IMR-90 (cell line): ENCODE measurements at places on chromosomes 1 and 21. TPM values are rescaled to one million over a fixed set of nuclear protein-coding genes. Genes with fewer than 3 reads are reported as not detected.
A peak's percentile ranks its signal among the peaks of the same experiment; 100 is the strongest.

AMY1C gene
- not detected in 2 replicates for polyA plus RNA-seq

DRAXIN gene
- 0.01 and 0.02 TPM in 2 replicates for polyA plus RNA-seq

TNFSF4 gene
- polyA plus RNA-seq, result 10.8 and 13.4 TPM in 2 replicates

CD1D gene
- polyA plus RNA-seq, result not detected in 2 replicates

TMPRSS15 gene
- not detected in 2 replicates for polyA plus RNA-seq

PTPRU gene
- polyA plus RNA-seq, result 10.7 and 10.8 TPM in 2 replicates

MSTO1 gene
- 34.1 and 38.3 TPM in 2 replicates for polyA plus RNA-seq

RRP15 gene
- 1.7 and 3.1 TPM in 2 replicates for polyA plus RNA-seq

DNA sequence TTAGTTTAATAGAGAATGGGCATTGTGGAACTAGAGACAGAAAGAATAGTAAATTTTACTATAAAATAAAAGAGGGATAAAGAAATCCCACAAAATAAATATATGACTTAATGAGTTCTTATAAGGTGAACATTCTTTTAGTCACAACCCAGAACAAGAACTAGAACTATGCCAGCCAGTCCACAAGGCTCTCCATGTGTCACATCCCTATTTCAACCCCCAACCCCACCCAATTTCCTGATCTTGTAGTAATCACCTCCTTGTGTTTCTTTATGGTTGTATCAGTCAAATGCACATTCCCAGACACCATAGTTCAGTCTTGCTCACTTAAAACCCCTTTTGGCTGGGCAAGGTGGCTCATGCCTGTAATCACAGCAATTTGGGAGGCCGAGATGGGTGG lies 662.3 kb upstream of the CAMK1G start:
- DNase-seq, result no peak

DNA sequence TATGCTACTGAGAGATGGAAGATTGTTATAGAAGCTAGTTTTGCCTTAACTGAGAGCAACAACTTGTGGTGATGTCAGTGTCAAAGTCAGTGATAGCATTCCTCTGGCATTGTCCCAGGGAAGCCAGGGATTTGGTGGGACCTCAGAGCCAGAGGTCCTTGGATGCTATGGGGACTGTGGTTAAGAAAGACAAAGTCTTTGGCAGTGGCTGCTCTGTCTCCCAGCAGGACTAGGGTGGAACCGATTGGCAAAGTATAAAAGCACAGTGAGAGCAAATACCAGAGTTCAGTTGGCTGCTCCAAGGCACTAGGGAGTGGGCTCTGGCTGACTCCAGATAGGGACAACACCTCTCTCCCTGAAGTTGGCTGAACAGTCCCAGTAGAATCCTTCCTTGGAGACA lies 104.8 kb downstream of the GDAP2 start:
- no peak for DNase-seq

- DNase-seq, result no peak
These were observed 98.5 kb downstream of the RERE start for GRCh38 chr1:8718850-8719361.

DNA sequence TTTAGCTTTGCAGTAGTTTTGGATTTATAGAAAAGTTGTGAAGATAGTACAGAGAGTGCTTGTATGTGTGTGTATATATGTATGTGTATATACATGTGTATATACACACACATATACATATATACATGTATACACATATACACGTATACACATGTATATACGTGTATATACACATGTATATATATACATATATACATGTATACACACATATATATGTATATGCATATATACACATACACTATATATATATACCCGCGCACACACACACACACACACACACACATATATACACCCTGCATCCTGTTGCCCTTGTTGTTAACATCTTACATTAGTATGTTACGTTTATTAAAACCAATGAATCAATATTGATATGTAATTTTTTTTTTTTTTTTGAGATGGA lies 24.3 kb downstream of the RPRD2 start:
- DNase-seq, result no peak

GRCh38 chr1:114107474-114108435 lies 45.9 kb downstream of the SYT6 start:
- no peak for DNase-seq

DNA sequence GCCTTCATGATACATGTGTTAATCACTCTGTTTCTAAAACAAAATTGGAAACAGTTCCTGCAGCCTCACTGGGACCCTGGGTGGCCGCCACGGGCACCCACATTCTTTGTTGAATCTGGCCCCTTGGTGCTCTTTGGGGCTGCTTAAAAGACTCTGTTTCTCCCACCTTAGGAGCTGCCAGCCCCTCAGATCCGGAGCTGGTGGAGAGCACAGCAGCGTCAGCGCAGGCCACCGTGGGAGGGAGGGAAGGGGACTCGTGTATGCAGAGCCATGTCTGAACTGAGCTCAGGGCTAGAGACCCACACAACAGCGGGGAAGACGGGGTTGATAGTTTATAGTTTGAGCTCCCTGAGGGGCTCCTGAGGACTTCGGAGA lies 121.2 kb downstream of the CNIH3 start:
- DNase-seq, result no peak

GRCh38 chr1:46718340-46718726 lies 581 bp downstream of the EFCAB14 start:
- DNase-seq, result no peak

GRCh38 chr1:21237446-21238088 lies 52.7 kb downstream of the ECE1 start:
- no peak for DNase-seq

DNA sequence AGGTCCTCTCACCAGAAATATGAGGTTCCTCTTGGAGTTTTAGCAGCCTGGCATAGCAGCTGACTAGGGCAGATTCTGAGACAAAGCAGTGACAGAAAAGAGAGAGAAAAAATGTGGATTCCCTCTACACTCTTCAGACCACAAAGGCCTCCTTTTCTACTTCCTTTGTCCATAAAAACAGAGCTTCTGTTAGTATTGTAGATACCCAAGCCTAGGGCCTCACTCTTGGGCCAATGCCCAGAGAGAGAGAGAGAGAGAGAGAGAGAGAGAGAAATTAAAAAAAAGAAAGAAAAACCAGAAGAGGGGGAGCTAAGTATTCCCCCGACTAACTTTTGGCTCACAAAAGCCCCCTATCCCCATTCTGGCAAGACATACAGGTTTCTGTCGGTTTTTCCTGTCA lies 2.4 kb upstream of the ZRANB2 start:
- no peak for DNase-seq

- no peak for DNase-seq
These were observed 268.3 kb downstream of the HHIPL2 start for GRCh38 chr1:222279591-222279990.

- no peak for DNase-seq
These were observed 118.3 kb upstream of the TMEM51 start for GRCh38 chr1:15035236-15035635.

- no peak for DNase-seq
These were observed 29.6 kb downstream of the DEGS1 start for GRCh38 chr1:224212618-224213061.

DNA sequence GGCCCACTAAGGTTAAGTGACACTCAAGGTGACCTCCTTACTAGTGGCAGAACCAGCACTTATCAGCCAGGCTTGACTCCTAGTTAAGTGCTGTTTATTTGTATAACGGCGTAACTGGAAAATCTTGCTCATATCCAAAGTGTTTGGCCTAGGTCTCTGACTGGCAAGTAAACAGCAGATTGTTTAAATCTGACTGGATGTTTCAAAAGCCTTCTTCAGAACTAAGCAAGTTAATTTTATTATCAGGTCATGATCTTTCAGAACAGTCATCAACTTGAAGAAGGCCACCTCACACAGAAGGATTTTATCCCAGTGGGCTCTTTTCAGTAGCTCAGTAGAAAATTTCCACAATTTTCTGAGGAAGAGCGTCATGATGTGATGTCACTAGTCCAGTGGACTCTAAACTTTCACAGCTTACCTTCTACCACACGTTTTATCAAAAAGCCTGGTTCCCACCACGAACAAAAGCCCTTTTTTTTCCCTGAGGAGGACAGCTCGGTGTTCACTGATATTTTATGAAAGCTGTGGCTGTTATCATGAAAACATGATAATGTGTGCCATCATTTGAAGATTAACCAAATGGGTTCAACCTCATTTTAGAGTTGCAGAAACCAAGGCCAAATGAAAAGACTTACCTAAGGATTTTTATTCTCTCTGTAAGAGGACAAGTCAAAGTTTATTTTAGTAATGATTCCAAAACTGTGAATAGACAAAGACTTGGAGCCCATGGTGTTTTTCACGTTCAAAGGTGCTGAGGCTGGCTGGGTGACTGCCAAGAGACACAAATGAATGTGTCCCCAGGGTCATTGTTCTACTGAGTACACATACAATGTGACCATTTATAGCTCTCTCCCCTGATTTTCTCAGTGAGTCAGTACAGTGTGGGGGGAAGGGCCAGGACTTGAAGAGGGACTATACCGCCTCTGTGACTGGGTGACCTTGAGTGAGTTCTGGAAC lies 9.1 kb downstream of the SGIP1 start:
- DNase-seq, result peak; percentile 95

DNA sequence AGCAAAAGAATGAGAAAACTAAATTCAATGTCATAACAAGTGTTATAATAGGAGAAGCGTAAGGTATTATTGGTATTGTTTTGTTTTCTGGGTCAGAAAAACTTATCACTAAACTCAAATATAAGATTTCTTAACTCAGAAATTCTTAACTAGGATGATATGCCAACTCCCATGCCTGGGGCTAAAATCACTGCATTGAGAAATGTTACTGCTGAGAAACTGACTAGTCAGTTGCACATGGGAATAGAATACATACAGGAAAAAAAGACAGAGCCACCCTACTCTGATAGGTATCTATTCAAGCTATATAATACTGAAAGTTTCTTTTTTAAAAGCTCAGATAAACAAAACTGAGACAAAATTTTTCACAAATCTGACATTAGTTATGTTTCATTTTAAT lies 56.3 kb downstream of the PRPF38A start:
- DNase-seq, result peak; percentile 4

DNA sequence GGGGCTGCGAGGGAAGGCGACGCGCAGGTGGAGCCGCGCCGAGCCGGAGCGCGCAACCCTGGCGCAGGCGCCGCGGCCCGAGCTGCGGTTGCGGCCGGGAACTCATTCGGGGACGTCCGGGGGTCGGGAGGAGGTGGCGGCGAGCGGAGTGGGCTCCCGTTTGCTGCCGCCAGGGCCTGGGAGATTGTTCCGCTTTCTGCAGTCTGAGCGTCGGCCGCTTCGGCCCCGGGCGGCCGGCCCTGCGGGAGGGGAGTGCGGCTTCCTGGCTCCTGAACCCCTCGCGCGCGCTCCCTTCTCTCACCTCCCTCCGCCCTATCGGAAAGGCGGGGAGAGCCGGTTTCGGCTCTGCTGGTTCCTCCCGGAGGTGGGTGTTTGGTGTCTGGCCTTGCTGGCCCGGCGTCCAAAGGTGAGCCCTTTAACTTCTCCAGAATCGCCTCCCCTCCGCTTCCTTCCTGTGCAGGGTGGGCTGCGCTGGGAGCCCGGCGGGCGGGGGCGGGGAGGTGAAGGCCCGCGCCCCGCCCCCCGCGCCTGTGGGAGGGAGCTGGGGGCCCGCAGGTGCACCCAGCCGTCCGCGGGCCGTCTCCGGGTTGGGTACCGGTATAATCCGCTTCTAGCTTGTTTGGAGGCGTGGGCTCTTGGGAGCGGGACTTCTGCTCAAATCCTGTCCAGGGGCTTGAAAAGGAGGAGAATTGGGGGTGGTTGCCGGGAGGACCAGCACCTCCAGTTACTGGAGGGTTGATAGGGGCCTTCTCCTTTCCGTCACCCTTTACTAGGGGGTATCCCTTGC lies 683 bp downstream of the LRRC8D start:
- peak; percentile 22 for DNase-seq

GRCh38 chr1:24955161-24955560 lies 25.1 kb upstream of the RUNX3 start:
- peak; percentile 83 for DNase-seq

- DNase-seq, result no peak
These were observed 18.5 kb upstream of the TBX15 start for GRCh38 chr1:119006406-119007279.

- DNase-seq, result no peak
These were observed 14.9 kb upstream of the RAB42 start for GRCh38 chr1:28577052-28577678.

- no peak for DNase-seq
These were observed 236.0 kb downstream of the DISC1 start for GRCh38 chr1:231862611-231863010.

DNA sequence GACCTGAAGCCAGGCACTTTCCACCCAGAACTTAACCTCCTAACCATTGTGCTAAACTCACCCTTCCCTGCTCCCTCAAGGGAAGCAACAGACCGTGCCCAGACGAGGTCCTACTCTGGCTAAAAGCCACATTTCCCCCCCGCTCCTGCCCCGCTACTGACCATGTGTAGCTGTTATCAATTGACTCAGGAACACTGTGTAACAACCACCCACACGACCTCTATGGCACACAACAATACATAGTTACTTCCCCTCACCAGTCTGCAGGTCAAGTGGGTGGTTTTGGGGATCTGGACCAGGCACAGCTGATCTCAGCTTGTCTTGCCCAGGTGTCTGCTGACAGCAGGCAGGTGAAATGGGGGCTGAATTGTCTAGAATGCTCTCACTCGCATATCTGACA lies 40.1 kb downstream of the CAMK2N1 start:
- no peak for DNase-seq

DNA sequence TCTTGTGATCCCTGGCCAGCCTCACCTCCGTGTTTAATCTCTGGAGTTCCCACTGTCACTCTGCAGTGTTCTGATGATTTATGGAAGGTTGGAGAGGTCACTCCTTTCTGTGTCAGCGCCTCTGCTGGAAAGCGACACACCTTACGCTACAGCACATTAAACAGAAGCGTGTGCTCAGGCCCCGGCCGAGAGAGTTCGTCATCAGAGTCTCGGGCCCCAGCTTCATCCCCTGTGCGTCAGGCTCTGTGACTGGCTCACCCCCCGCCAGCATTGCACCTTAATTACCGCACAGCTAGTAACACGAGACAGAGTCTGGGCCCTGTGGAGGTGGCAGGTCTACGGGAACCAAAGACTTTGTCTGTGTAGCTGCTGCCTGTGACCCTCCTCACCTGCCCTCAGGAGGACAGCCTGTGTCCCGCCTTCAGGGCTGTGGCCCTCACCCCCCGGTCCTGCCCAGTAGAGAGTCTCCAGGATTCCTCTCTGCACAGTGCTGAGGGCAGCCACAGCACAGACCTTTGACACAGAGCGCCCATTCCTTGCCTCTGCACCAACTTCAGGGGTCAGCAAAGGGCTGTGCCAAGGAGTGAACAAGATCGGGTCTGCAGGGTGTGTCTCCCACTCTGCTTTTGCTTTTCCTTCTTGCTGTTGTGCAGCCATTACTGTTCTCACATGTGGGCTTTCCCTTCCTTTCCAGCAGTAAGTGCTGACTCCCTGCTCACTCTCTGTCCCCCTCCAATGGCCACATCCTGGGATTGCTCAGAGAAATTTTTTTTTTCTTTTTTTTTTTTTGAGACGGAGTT lies 157.6 kb downstream of the PGBD5 start:
- peak; percentile 75 for DNase-seq

DNA sequence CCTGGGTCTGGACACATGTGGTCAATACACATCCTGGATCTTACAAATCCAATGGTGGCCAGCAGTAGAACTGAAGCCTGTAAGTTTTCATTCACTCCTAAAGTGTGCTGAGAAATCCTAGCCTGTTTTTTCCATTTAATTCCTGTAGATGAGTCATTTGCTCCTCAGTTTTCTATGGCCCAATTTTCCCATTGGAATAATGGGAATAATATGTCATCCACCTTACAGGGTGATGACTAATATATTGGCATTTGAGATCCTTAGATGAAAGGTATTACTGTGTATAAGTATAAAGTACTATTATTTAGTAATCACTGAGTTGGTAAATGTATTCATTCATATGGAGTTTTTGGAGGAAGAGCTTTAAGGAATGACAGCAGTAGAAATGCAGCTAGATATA lies 89.7 kb upstream of the ADAR start:
- DNase-seq, result no peak

GRCh38 chr1:110390692-110391245 lies at the start of gene SLC16A4:
Gene SLC16A4, minus strand, starts transcription at chr1:110391026. Its CDS starts 1,703 bp downstream, at chr1:110389323.
- DNase-seq, result peak; percentile 81
